ENCODE measurements at places on chromosomes 1 and 21.

GRCh38 chr1:31381394-31382294, 8.8 kb upstream of the FABP3 start:
- DNase-seq = no peak

- DNase-seq = no peak
Observed at GRCh38 chr1:30343562-30343961, 379.8 kb downstream of the MATN1 start.

GRCh38 chr1:192697771-192698170, 61.8 kb downstream of the RGS13 start:
- no peak for DNase-seq

DNA sequence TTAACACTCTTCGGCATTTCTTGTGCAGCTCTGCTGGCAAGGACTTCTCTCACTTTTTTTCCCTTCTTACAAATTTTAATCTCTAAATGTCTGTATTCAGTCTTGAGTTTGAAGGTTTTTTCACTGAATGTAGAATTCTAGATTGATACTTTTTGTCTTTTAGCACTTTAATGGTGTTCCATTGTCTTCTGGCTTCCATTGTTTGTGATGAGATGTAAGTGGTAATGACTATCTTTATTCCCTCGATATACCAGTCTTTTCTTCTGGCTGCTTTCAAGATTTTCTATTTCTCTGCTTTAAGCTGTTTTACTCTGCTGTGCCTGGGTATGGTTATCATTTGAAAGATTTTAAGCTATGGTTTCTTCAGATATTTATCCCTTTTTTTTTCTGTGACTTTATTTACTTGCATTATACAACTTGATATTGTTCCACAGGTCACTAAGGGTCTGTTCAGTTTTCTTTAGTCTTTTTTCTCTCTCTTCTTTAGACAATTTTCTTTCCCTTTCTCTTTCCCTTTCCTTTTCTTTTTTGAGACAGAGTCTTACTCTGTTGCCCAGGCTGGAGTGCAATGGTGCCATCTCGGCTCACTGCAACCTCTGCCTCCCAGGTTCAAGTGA, 35.8 kb downstream of the DYRK1A start:
- DNase-seq = no peak

- DNase-seq = no peak
Observed at GRCh38 chr21:10521091-10521598, at the start of gene TPTE. TSS of gene TPTE (plus strand) at chr21:10521583. CDS start at chr21:10538724, 17,141 bp downstream.

GRCh38 chr1:46284597-46285564, 18.5 kb downstream of the LRRC41 start:
- no peak for DNase-seq

- DNase-seq = no peak
Observed at GRCh38 chr21:46421756-46422555, 36.7 kb upstream of the DIP2A start.

- DNase-seq = no peak
Observed at GRCh38 chr1:5513846-5514526, 478.2 kb downstream of the NPHP4 start.

DNA sequence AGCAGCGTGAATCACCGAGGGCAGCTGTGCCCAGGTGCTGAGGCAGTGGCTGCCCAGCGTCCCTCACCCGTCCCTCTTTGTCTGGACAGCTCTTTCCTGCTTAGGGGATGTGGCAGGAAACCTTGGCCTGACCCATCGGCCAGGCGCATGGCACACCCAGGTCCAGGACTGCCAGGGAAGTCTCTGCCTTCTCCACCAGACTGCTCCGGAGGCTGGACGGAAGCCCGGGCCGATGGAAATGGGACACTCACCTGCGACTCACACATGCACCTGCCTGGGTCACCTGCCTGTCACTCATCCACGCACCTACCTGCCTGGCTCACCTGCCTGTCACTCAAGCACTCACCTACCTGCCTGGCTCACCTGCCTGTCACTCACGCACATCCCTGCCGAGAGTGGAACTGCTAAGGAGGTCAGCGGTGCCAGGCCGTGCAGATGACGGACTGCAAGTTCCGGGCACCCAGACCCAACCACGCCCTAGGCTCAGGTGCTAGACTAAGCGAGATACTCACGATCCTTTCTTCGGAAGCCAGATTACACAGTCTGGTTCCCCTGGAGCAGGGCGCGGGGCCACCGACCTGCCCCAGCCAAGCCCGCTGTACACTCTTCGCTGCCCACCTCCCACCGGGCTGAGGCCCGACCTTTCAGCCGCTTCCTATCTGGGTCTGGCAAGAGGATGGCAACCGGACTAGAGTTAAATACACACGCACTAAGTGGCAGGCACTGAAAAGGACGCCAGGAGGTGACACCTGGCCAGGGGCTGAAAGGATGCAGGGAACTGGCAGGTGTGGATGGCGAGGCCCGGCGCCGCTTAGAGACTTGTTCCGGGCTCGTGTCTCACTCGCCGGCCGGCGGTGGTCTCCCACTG, 1.1 kb downstream of the UBE2J2 start:
- peak; percentile 15 for DNase-seq

GRCh38 chr1:206797534-206798383, 25.5 kb upstream of the IL10 start:
- no peak for DNase-seq

DNA sequence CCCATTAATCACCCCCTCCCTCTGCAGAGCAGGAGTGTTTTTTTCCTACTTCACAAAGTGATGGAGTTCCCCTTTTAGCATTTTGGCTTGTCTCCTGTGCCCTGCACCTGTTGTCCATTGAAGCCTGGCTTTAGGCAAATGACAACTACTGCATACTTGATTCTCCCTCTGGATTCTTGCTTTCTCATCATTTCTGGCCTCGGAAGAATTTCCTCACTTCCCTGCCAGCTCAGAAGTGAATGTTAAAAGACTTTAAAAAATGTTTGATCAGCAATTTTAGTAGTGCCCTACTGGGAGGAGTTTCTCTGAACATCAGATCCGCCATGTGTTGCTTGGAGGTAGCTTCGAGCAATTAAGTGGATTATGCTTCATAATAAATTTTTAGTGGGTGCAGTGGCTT, 28.1 kb downstream of the RCOR3 start:
- no peak for DNase-seq

DNA sequence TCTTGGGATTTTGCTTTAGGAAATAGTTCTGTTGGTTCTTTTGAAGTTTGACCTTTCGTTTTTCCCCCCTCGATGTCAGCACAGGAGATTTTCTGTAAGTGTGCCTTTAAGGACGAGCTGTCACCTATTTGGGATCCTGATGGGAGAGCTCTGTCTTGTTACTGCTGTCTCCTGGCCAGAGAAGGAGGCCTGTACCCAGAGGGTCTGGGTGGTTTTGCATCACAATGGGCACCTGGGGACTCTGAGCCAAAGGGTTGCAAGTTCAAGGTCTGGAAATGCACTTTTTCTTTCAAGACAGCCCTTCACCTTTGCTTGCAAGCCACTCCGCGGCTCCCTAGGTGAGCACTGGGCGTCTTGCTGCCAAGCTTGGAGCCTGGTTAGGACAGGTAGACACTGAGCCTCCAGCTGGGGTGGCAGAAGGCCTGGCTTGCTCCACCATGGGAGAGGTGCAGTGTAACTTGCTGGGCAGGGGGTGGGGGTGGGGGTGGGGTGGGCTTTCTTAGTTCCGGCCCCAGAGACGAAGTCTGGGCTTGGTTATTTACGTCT, 2.9 kb downstream of the AJAP1 start:
- no peak for DNase-seq

GRCh38 chr1:60073605-60074278, at the start of gene C1orf87:
TSS of gene C1orf87 (minus strand) at chr1:60073770. CDS start at chr1:60072643, 1,127 bp downstream.
- DNase-seq = no peak

DNA sequence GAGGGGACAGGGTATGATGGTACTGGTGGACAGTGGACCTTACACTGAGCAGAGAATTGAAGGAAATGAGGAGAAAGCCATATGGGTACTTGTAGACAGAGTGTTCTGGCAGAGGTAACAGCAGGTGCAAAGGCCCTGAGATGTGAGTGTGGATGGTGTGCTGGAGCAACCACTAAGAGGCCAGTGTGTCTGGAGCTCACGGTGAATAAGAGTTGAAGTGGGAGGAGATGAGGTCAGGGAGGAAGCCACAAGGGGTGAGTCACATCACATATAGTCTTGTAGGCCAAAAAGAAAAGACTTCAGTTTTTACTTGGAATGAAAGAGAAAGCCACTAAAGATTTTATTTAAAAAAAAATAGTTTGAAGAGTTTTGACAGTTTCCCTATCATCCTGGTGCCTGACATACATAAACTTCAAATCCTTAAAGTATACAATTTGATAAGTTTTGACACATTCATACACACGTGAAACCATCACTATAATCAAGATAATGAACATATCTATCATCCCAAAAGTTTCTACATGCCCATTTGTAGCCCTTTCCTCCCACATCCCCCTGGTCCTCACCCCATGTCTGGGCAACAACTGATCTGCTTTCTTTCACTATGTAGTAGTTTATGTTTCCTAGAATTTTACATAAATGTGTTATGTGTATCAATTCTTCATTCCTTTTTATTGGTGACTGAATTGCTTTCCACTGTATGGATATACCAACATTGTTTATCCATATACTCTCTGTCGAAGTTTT, 148.4 kb downstream of the GPATCH2 start:
- peak; percentile 59 for DNase-seq

DNA sequence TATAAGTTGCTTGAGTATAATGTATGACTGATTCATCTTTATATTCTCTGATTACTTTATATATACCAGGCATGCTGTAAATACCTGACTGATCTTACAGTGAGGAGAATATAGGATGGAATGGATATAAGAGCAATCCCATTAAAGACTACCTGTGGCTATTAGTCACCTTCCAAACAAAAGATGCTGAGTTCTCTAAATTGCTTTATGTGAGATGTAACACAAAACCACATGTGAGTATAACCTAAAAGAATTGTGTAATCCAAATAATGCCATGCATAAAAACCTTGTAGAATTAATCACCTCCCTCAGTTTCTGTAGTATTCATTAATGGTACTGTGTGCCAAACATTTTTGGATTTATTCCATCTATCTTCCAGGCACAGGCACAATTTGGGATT, 134.6 kb upstream of the LRRC7 start:
- DNase-seq = no peak

GRCh38 chr1:51253691-51254090, 17.6 kb downstream of the RNF11 start:
- DNase-seq = no peak

All from activated naive CD4-positive, alpha-beta T cell treated with Interleukin-2 at 50 U/mL for 16 hours (primary cell).